Mesendoderm (in vitro differentiated cells): ENCODE measurements at places on chromosomes 2 and 18.

GRCh38 chr2:240952496-240953246 lies 45.7 kb upstream of the SNED1 start:
- no peak overlapping the region for H3K4me3 ChIP-seq
- H3K27me3 ChIP-seq: no peaks in the 10 kb centered on the region
- no peak overlapping the region for H3K27ac ChIP-seq
- DNase-seq: no peak

DNA sequence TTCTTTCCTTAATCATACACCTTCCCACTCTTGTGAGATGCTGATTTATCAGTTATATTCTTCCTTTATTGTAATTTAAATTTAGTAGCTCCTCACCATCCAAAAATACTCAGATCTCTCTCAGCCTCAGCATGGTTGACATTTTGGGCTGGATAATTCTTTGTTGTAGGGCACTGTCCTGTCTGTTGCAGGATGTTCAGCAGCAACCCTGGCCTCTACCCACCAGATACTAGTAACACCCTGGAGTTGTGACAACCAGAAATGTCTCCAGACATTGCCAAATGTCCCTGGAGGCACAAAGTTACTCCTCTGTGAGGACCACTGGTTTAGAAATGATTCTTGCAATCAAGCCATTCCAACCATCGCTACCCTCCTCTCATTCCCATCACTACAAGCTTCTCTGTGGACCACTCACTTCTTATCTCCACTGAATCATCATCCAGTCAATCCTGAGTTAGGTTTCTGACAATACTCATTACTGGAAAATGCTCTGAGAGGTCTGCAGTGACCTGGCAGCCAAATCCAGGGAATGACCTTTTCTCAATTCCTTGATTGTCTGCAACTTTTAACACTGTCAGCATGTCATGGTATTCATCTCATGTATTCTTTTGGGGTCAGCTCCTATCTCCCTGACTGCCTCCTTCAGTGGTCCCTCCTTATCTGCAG lies 43.3 kb downstream of the OSBPL6 start:
- peaks cover 2% of the 10 kb centered on the region for H3K4me1 ChIP-seq
- H3K36me3 ChIP-seq: no peaks in the 10 kb centered on the region
- no peak overlapping the region for H3K4me3 ChIP-seq

DNA sequence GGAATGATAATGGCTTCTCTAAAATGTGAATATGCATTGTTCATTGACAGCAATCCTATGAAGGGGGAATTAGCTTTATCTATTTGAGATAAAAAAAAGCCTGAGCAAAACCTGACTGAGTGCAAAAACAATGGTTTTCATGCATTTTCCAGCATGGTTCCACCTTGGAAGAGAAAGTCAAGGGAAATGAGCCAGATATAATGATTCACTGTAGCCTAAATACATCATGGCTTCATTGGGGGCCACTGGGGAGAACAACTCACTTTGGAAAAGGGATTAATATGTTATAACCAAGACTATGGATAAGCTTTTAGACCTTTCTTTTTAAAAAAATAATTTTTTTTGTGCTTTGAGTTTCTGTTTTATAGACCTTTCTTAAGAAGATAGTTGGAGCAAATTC lies 679.7 kb downstream of the NYAP2 start:
- no peak overlapping the region for H3K27ac ChIP-seq
- H3K36me3 ChIP-seq: no peaks in the 10 kb centered on the region
- H3K4me1 ChIP-seq: peaks cover 4% of the 10 kb centered on the region
- H3K4me3 ChIP-seq: no peak overlapping the region

DNA sequence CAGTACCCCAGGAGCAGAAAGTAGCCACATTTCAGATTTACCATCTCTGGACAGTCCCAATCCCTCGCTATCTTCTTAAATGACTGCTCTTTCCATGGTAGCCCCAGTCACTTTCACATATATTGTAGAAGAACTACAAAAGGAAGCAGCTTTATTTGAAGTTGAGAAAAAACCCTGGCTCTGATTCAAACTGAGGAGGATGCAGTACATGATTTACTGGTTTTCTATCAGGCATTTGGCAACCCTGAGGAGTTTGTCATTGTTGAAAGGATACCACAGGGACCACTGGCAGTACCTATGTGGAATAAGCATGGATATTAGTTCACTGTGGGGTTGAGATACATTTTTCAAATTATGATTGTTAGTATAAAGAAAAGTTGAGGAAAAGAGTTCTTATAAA lies 640.9 kb upstream of the SETBP1 start:
- no peaks in the 10 kb centered on the region for H3K27me3 ChIP-seq
- no peak overlapping the region for H3K4me3 ChIP-seq
- H3K36me3 ChIP-seq: no peaks in the 10 kb centered on the region
- no peaks in the 10 kb centered on the region for H3K4me1 ChIP-seq
- no peak for DNase-seq
- no peak overlapping the region for H3K27ac ChIP-seq

DNA sequence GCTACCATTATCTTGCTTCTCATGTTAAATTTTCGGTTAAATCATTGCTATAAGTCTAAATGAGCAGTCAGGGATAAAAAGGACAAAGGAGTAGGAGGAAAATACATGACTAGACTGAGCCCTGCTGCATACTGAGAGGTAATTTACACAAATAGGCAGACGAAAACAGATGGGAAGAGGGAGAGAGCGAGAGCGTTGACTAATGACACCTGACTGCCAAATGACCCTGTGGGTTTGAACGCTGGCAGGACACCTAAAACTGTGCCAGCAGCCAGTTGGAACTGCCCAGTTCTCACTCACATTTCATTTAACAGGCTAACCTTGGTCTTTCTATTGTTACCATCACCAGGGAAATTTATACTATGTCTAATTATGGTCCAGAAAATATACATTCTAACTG lies 978.2 kb downstream of the CPS1 start:
- no peaks in the 10 kb centered on the region for H3K27me3 ChIP-seq
- H3K4me1 ChIP-seq: no peaks in the 10 kb centered on the region
- DNase-seq: peak; percentile 5
- no peak overlapping the region for H3K4me3 ChIP-seq
- H3K36me3 ChIP-seq: no peaks in the 10 kb centered on the region

GRCh38 chr2:207240649-207241048 lies 74.9 kb upstream of the KLF7 start:
- H3K4me1 ChIP-seq: peaks cover 7% of the 10 kb centered on the region
- H3K4me3 ChIP-seq: no peak overlapping the region
- H3K27ac ChIP-seq: no peak overlapping the region
- H3K36me3 ChIP-seq: no peaks in the 10 kb centered on the region

- no peaks in the 10 kb centered on the region for H3K27me3 ChIP-seq
- DNase-seq: no peak
- H3K27ac ChIP-seq: no peak overlapping the region
- no peak overlapping the region for H3K4me3 ChIP-seq
- H3K36me3 ChIP-seq: no peaks in the 10 kb centered on the region
- H3K4me1 ChIP-seq: no peaks in the 10 kb centered on the region
Observed at GRCh38 chr2:120748310-120748709, 12.6 kb downstream of the GLI2 start.

GRCh38 chr2:152173831-152174230 lies 1.7 kb downstream of the STAM2 start:
- H3K4me3 ChIP-seq: no peak overlapping the region
- no peaks in the 10 kb centered on the region for H3K27me3 ChIP-seq
- H3K27ac ChIP-seq: no peak overlapping the region
- H3K36me3 ChIP-seq: no peaks in the 10 kb centered on the region
- no peak for DNase-seq

GRCh38 chr18:50870138-50870845 lies 8.6 kb upstream of the ME2 start:
- no peak overlapping the region for H3K27ac ChIP-seq
- DNase-seq: no peak
- no peaks in the 10 kb centered on the region for H3K4me1 ChIP-seq
- H3K27me3 ChIP-seq: no peaks in the 10 kb centered on the region
- H3K36me3 ChIP-seq: no peaks in the 10 kb centered on the region
- H3K4me3 ChIP-seq: no peak overlapping the region

- H3K4me1 ChIP-seq: no peaks in the 10 kb centered on the region
- H3K27ac ChIP-seq: no peak overlapping the region
- DNase-seq: peak; percentile 85
- H3K4me3 ChIP-seq: no peak overlapping the region
Observed at GRCh38 chr2:159921752-159922404, 123.9 kb upstream of the CD302 start.

DNA sequence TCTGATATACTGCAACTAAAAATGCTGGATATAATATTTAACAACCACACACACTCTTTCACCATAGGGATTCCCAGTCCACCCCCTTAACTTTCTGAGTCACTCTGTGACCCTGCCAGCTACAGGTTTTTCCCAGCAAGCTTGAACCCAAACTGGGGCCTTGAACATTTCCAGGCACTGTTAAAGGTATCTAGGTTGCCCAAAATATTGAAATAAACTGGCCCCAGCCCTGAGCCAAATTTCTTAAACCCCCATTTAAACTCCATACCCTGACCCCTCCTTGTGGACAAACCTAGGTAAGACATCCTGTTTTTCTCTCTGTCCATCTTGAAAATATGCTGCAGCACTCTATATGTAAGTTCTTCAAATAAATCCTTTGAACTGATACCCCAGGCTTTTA lies 19.7 kb upstream of the DCTN1 start:
- no peaks in the 10 kb centered on the region for H3K4me1 ChIP-seq
- H3K27ac ChIP-seq: no peak overlapping the region
- H3K27me3 ChIP-seq: no peaks in the 10 kb centered on the region

GRCh38 chr2:139969323-139969722 lies 1189.1 kb upstream of the NXPH2 start:
- DNase-seq: peak; percentile 10
- H3K36me3 ChIP-seq: no peaks in the 10 kb centered on the region
- H3K4me3 ChIP-seq: no peak overlapping the region
- H3K27ac ChIP-seq: no peak overlapping the region

DNA sequence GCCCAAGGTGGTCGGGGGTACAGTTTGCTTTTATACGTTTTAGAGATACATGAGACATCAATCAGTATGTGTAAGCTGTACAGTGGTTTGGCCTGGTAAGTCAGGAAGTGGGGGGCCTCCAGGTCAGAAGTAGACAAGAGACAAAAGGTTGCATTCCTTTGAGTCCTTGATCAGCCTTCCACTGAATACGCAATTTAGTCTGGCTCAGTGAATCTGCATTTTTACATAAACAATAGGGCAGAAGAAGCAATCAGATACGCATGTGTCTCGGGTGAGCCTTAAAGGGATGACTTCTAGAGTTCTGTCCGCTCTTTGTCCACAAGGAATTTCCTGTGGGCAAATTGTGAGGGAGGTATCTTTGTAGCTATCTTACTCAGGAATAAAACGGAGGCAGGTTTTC lies 87.2 kb downstream of the SOWAHC start:
- H3K27me3 ChIP-seq: no peaks in the 10 kb centered on the region
- H3K27ac ChIP-seq: no peak overlapping the region
- no peaks in the 10 kb centered on the region for H3K36me3 ChIP-seq

GRCh38 chr2:38438883-38439612 lies 62.0 kb upstream of the ATL2 start:
- no peak overlapping the region for H3K27ac ChIP-seq
- H3K4me1 ChIP-seq: peaks cover 20% of the 10 kb centered on the region
- H3K27me3 ChIP-seq: no peaks in the 10 kb centered on the region
- no peak overlapping the region for H3K4me3 ChIP-seq

- peaks cover 27% of the 10 kb centered on the region for H3K4me1 ChIP-seq
- no peaks in the 10 kb centered on the region for H3K36me3 ChIP-seq
- no peaks in the 10 kb centered on the region for H3K27me3 ChIP-seq
Observed at GRCh38 chr2:207119048-207119447, 46.7 kb downstream of the KLF7 start.

DNA sequence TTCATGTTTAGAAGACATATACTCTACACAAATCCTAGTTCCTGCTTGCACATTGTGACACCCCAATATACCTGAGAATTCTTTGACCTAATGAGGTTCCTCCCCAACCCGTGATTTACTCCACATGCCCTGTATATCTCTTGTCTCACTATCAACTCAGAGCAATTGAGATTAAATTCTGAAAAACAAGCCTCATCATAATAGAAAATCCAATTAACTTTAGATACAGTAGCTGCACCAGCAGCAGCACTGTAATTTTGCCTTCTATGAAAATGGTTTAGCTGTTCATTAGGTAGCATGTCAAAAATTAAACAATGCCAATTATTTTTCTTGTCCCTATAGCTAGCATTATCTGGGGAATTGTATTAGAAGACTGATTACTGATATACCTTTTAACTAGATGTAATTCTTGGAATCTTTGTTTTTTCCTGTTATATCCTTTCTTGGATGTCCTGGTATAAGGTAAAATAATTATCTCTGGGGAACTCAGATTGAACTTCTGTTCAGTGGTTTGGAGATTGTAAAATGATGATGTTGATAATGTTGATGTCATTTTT lies 218.9 kb upstream of the TANK start:
- H3K36me3 ChIP-seq: no peaks in the 10 kb centered on the region
- no peak overlapping the region for H3K4me3 ChIP-seq
- no peaks in the 10 kb centered on the region for H3K27me3 ChIP-seq
- no peaks in the 10 kb centered on the region for H3K4me1 ChIP-seq
- DNase-seq: no peak

GRCh38 chr2:182368446-182368845 lies 58.4 kb downstream of the PDE1A start:
- DNase-seq: no peak
- no peak overlapping the region for H3K4me3 ChIP-seq
- no peaks in the 10 kb centered on the region for H3K36me3 ChIP-seq
- H3K27me3 ChIP-seq: no peaks in the 10 kb centered on the region

DNA sequence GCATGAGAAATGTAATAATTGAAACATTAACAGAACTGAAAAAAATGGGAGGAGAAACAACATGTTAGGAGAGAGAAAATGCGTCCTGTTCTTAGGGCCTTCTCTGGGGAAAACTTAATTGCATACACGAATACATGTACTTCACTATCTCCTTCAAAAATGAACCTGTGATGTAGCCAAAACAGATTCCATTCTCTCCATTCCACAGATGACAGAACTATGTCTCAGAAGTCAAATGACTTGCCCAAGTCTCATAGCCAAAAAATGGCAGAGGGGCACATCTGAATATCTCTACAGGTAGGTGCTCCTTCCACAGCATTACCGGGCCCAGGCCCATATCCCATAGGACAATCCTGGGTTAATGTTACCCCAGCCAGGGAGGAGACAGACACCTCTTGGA lies 3.9 kb upstream of the DCTN1 start:
- no peaks in the 10 kb centered on the region for H3K27me3 ChIP-seq
- no peaks in the 10 kb centered on the region for H3K36me3 ChIP-seq
- H3K4me1 ChIP-seq: peaks cover 12% of the 10 kb centered on the region
- no peak overlapping the region for H3K27ac ChIP-seq

GRCh38 chr18:61582202-61582710 lies 249.0 kb downstream of the CDH20 start:
- no peak for DNase-seq
- no peaks in the 10 kb centered on the region for H3K27me3 ChIP-seq
- H3K27ac ChIP-seq: no peak overlapping the region
- peak overlapping the region; percentile 33 for H3K4me3 ChIP-seq

GRCh38 chr2:386406-387103 lies 98.7 kb upstream of the ALKAL2 start:
- no peaks in the 10 kb centered on the region for H3K27me3 ChIP-seq
- H3K36me3 ChIP-seq: no peaks in the 10 kb centered on the region
- H3K4me3 ChIP-seq: no peak overlapping the region
- no peak for DNase-seq
